Caco-2 (cell line): ENCODE measurements at places on chromosomes 16 and 17. TPM values are rescaled to one million over a fixed set of nuclear protein-coding genes. Genes with fewer than 3 reads are reported as not detected.

DNA sequence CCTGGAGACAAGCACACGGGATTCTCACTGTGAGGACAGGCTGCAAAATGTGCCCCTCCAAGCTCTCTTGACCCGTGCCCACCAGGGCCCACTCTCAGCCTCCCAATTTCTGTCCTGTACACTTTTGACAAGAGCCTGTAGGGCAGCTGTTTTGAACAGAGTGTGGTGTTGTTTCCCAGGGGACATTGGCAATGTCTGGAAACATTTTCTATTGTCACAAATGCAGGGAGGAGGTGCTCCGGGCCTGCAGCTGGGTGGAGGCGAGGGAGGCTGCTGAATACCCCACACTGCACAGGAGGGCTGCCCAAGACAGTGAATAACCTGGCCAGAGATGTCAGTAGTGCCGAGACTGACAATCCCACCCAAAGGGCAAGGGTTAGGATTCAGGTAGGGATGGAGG is 10.5 kb downstream of the CEP295NL start:
- H3K36me3 ChIP-seq, result no peaks in the 10 kb centered on the region
- no peaks in the 10 kb centered on the region for H3K27me3 ChIP-seq
- H3K4me3 ChIP-seq, result no peak overlapping the region

DNA sequence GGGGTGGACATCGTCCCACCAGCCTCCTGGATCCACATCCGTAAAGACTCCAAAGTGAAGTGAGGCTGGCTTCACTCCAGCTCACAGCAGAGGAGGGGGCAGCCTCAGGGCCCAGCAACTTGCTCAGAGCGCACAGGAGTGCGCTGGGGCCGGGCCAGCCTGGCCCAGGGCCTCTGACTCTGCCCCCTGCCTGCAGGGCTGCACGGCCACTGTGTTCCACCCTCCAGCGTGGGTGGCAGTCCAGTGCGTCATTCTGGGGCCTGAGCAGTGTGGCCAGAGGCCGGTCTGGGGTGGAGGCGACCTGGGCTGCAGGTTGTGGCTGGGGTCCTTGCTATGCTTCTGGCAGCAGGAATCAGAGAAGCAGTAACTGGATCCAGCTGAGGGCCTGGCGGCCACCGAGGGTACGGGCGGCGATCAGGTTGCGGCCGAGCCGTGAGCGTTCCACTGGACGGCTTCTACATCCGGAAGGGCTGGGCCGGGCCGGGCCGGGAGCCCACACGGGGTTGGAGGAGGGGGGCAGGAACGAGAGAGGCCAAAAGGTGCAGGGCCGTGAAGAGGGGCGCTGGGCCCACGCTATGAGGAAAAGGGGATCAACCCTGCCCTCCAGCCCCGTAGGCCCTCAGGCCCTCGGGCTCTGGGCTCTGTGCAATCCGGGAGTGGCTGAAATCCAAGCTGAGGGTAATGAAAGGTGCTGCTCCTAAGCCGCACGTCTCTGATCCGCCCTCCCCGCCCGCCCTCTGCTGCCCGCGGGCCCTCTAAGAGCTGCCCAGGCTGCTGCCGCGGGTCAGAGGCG is at the start of gene FSCN2:
FSCN2 (plus strand) TSS at position 787 of the 793 bp plus-strand sequence. CDS start 155 bp downstream, outside the sequence.
- H3K36me3 ChIP-seq, result no peaks in the 10 kb centered on the region
- H3K27ac ChIP-seq, result no peak within 1 kb of the TSS
- no peak for DNase-seq
- peaks cover 11% of the 10 kb centered on the region for H3K4me1 ChIP-seq
- H3K4me3 ChIP-seq, result 0 out of 2 replicates have a peak within 1 kb of the TSS, but pooled peaks have one; percentile 5

DNA sequence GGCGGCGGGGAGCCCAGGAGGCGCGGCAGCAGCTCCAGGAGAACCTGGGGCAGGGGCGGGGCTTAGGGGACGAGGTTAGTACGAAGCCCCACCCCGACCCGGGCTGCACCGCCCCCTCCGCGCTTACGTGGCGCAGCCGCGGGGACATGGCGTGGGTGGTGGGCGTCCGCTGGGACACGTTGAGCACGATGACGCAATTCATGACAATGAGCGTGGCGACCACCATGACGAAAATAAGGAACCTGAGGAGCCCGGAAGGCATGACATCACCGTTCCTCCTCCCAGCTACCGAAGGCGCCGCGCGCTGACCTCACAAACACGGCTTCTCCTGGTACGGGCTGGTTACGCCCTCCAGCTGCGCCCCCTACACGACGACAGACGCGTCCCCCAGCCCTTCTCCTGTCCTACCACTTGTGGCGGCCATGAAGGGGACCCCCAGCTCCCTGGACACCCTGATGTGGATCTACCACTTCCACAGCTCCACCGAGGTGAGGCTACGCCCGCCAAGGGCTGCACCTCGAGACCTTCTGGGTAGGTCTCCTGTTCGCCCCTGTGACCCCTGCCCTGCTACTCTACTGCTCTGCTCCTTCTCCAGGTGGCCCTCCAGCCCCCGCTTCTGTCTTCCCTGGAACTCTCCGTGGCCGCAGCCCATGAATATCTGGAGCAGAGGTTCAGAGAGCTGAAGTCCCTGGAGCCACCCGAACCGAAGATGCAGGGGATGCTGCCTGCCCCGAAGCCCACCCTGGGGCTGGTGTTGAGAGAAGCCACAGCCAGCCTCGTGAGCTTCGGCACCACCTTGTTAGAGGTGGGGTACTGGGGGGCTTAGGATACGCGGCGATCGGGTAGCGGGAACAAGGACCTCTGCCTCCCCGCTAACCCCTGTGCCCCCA is at the start of gene C17orf107:
C17orf107 (plus strand) TSS at position 196 of the 890 bp plus-strand sequence; CDS start at position 423, 227 bp downstream.
- no peaks in the 10 kb centered on the region for H3K27me3 ChIP-seq
- peaks cover 3% of the 10 kb centered on the region; the same call in 1 of the 2 replicates for H3K4me1 ChIP-seq
- DNase-seq, result no peak
- no peak within 1 kb of the TSS for H3K27ac ChIP-seq
- no peaks in the 10 kb centered on the region for H3K36me3 ChIP-seq

- peak overlapping the region; percentile 42 for H3K27ac ChIP-seq
- peak overlapping the region; percentile 82 for H3K4me3 ChIP-seq
- H3K27me3 ChIP-seq, result no peaks in the 10 kb centered on the region
- DNase-seq, result no peak
- H3K36me3 ChIP-seq, result no peaks in the 10 kb centered on the region
These were observed 863 bp downstream of the ADPRM start for GRCh38 chr17:10698096-10698818.

Gene ACSM2A
- not detected in 2 replicates for total RNA-seq

DNA sequence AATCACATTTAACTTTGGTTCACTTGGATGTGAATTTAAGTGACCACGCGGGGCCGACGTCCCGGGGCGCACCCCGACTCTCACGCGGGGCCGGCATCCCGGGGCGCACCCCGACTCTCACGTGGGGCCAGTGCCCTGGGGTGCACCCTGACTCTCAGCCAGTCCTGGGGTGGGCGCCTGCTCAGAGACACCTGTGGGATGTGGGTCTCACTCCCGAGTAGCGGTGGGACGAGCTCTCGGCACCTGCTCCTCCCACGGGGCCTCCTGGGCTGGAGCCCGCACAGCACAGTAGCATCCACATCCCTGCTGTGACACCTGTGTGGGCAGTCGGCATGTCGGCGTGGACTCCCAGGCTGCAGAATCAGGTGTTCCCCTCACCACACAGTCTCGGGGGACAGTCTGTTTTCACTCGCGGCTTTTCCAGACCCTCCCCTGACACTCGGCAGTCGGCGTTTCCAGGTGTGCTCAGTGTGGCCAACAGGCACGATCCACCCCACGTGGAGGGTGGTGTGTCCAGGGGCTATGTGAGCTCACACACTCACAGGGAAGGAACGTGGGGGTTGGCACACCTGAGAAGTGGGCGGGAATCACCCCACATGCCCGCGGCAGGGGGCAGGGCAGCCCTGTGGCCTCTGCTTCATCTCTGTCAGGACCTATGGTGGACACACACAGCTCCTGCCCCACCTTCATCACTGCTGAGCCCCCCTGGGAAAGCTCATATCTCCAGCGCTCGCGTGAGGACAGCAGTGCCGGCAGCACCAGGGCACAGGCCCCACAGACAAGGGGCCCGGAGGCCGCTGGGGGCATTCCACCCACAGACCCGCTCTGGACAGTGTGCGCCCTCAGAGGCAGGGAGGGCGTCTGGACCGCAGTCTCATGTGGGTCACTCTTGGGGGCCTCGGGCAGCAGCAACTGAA is 51.8 kb downstream of the LMF1 start:
- no peaks in the 10 kb centered on the region for H3K27me3 ChIP-seq
- H3K27ac ChIP-seq, result no peak overlapping the region
- H3K36me3 ChIP-seq, result no peaks in the 10 kb centered on the region
- DNase-seq, result no peak

Gene GCGR
- total RNA-seq, result 0.91 and 1.0 TPM in 2 replicates

DNA sequence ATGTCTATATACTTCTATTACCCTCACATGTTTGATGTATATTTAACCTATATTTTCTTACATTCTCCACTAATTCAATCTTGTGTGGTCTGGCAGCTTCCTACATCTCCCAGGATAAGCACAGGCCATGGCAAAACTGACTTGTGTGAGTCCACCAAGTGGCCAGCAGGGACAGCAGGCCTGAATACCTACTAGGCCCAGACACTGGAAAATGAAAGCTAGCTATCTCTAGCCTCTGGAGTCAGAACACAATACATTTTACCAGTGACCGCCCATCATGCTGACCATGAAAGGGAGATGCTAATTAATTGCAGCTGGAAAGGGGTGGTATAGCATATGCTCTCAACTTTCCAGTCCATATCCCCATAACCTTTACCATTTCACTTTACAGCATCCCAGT is 132.3 kb downstream of the PCTP start:
- no peaks in the 10 kb centered on the region for H3K36me3 ChIP-seq
- peak; percentile 20 for DNase-seq
- no peak overlapping the region for H3K27ac ChIP-seq
- H3K4me1 ChIP-seq, result no peaks in the 10 kb centered on the region

Gene RPRML
- total RNA-seq, result not detected in 2 replicates
